ENCODE measurements at places on chromosomes 1 and 21.

DNA sequence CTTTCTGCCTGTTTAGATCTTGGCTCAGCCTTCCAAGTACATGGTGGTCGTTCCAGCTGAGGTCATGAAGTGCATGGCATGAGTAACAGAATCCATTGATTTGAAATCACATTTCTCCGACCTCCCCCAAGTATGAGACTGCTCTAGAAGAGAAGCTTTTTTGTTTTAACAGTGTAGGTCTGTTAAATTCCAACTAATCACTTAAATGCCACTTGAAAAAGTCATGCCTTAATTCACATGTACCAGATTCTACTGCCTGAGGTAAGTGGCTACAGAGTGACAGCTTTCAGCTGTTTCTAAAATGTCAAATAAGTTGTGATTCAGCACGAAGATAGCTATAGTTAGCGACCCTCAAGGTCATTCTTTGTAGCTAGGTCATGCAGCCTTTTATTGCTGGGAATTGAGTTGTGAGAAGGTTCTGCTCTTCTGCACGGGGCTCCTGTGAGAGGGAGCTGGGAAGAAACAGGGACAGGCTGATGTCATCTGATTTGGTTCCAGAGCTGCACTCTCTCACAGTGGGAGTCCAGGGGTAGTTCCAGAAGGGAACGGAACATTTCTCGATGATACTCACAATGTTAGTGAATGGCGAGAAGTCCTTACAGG is 112.7 kb downstream of the VPS13D start:
- H3K4me3 ChIP-seq = no peak overlapping the region
- no peak overlapping the region for H3K27ac ChIP-seq
- H3K27me3 ChIP-seq = no peaks in the 10 kb centered on the region
- H3K4me1 ChIP-seq = no peaks in the 10 kb centered on the region
- H3K36me3 ChIP-seq = 0 out of 2 replicates have a peak, but pooled peaks cover 9% of the 10 kb centered on the region

- H3K27me3 ChIP-seq = 0 out of 2 replicates have a peak, but pooled peaks cover 14% of the 10 kb centered on the region
- H3K27ac ChIP-seq = no peak overlapping the region
- H3K4me3 ChIP-seq = no peak overlapping the region
- H3K4me1 ChIP-seq = no peaks in the 10 kb centered on the region
Measured at GRCh38 chr1:34681480-34682451, 73.1 kb upstream of the GJB5 start.

GRCh38 chr1:183645531-183645930 is 7.6 kb downstream of the APOBEC4 start:
- no peak overlapping the region for H3K27ac ChIP-seq
- H3K27me3 ChIP-seq = no peaks in the 10 kb centered on the region
- no peaks in the 10 kb centered on the region for H3K4me1 ChIP-seq
- no peak for DNase-seq
- no peak overlapping the region for H3K4me3 ChIP-seq

DNA sequence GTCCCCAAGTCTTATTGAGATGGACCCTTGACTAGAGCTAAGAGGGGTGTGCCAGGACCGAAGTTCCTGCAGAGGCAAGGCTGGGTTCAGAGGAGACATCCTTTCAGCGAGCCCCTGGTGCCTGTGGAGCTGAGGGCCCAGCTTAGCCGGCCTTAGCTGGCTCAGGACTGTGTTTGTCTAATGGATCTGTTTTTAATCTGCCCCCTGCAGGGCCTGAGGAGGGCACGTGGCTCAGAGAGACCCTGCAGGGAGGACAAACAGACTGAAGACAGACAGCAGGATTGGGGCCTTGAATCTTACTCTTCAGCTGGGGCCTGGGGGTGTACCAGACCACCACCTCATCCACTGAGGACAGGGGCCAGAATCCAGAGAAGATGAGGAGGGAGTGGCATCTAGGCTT is 1.6 kb downstream of the CRABP2 start:
- no peak overlapping the region for H3K27ac ChIP-seq
- no peak for DNase-seq
- peaks cover 25% of the 10 kb centered on the region for H3K4me1 ChIP-seq
- H3K36me3 ChIP-seq = no peaks in the 10 kb centered on the region
- peak overlapping the region; percentile 79 for H3K4me3 ChIP-seq

GRCh38 chr1:64135462-64136223 is 67.8 kb upstream of the UBE2U start:
- H3K27me3 ChIP-seq = no peaks in the 10 kb centered on the region
- H3K4me1 ChIP-seq = peaks cover 38% of the 10 kb centered on the region
- H3K4me3 ChIP-seq = no peak overlapping the region
- DNase-seq = no peak
- H3K36me3 ChIP-seq = peaks cover 9% of the 10 kb centered on the region

- no peak for DNase-seq
- H3K4me3 ChIP-seq = no peak overlapping the region
- H3K4me1 ChIP-seq = peaks cover under 1% of the 10 kb centered on the region
- no peak overlapping the region for H3K27ac ChIP-seq
- no peaks in the 10 kb centered on the region for H3K27me3 ChIP-seq
- H3K36me3 ChIP-seq = no peaks in the 10 kb centered on the region
Measured at GRCh38 chr1:168829876-168830275, 100.9 kb upstream of the DPT start.

- no peak for DNase-seq
- H3K27me3 ChIP-seq = no peaks in the 10 kb centered on the region
- peaks cover 21% of the 10 kb centered on the region for H3K4me1 ChIP-seq
- no peaks in the 10 kb centered on the region for H3K36me3 ChIP-seq
- no peak within 1 kb of the TSS for H3K27ac ChIP-seq
Measured at GRCh38 chr1:117001254-117001927, at the start of gene CD101. Gene CD101 (plus strand): TSS chr1:117001760. CDS start chr1:117001818, 58 bp downstream.

DNA sequence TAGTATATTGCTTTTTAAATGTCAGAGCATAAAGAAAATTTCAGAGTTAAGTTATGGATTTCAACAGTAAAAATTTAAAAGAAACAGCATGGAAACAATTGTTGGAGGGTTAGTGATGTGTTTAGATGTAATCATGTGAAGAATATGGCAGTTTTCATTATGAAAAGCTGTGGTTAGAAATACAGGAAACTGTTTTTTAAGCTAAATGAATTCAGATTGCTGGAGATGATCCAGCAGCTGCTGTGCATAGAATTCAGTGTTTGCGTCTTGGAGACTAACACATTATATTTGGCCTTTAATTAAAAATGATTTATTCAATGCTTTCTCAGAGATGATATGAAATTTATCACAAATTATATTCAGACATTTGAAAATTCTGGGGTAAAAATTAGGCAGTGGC is 273.6 kb upstream of the LRRC7 start:
- no peak overlapping the region for H3K4me3 ChIP-seq
- no peaks in the 10 kb centered on the region for H3K27me3 ChIP-seq
- DNase-seq = no peak
- no peaks in the 10 kb centered on the region for H3K36me3 ChIP-seq
- no peaks in the 10 kb centered on the region for H3K4me1 ChIP-seq
- no peak overlapping the region for H3K27ac ChIP-seq

DNA sequence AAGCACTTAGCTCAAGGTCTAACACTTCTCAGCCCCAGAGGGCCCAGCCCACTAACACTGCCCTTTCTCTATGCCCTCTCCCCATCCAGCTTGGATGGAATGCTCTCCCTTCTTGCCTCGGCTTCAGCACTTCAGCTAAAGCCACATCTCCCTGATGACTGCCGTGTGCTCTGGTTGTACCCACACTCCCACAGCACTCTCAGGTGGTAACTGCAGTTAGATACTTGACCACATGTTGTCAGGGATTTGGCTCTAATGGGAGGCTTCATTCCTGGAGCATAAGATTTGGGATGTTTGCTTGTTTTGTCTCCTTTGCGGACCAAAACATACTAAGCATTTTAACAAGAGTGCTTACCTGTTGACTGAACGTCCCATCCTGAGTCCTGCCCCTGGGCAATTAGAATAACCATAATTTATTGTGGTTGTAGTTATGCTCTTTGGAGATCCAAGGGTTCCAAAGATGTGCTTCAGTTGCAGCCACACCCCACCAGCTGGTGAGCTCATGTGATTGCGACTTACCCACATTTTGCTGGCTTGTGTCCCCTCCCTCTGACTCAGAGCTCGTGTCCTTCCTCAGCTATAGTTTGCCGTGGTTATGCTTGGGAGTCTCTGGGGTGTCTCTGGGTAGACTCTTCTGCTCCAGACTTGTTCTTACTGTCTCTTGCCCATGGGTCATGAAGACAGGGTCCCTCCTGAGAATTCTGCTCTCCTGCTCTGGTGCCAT is 7.7 kb upstream of the SLC26A9 start:
- peaks cover 32% of the 10 kb centered on the region for H3K4me1 ChIP-seq
- 0 out of 2 replicates have a peak, but pooled peaks cover under 1% of the 10 kb centered on the region for H3K27me3 ChIP-seq
- H3K27ac ChIP-seq = no peak overlapping the region
- H3K36me3 ChIP-seq = no peaks in the 10 kb centered on the region

DNA sequence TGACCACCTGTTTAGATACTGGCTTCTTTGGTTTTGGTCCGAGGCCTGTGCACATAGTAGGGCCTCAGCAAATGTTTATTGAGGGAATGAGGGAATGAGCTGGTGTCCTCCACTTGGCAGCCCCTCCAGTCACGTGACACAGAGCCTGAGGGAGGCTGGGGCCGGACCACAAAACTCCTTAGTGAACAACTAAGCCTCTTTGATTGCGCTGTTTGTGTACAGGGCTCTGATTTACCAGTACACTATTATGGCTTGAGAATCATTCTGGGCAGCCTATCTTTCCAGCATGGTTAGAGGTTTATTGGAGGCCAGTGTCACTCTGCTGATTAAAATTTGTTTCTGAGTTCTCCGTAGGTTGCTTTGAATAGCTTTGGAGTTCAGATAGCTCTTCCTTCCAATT is 10.2 kb upstream of the LRRN2 start:
- no peaks in the 10 kb centered on the region for H3K27me3 ChIP-seq
- H3K4me3 ChIP-seq = no peak overlapping the region
- no peaks in the 10 kb centered on the region for H3K36me3 ChIP-seq
- H3K4me1 ChIP-seq = no peaks in the 10 kb centered on the region
- no peak for DNase-seq

DNA sequence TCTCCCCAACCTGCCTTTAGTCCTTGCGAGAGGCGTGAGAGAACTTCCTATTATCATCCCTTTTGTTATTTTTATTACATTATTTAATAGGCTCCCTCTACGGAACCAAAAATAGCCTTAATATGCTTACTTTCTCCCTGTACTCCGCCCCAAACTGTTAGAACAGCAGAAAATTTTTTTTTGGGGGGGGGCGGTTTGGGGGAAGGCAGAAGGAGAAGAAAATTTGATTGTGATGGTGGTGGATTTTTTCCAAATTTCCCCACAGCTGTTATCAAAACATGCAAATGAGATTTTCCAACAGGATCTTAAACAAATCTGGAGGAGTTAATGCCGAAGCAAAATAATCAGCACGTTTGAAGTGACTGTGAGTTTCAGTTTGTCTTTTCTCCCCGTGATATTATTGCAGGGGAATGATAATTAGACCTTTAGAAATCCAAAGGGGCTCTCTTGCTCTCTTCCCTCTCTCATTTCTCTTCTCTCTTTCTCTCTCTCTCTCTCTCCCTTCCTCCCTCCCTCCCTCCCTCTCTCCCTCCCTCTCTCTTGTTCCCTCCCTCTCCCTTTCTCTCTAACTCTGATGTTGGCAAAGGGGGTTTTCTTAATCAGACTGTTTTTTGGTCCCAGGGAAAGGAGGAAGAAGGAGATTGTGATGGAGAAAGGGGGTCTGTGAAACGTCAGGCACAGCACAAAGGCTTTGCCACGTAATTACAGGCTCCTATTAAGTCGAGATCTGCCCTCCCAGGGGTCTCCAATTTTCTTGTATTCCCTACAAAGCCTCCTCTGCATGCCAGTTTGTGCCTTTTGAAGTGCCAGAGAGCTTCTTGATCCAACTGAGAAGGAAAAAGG is 1.1 kb upstream of the PRRX1 start:
- no peak overlapping the region for H3K27ac ChIP-seq
- H3K4me3 ChIP-seq = peak overlapping the region; percentile 21
- DNase-seq = no peak
- H3K4me1 ChIP-seq = no peaks in the 10 kb centered on the region
- H3K36me3 ChIP-seq = no peaks in the 10 kb centered on the region
- H3K27me3 ChIP-seq = peaks cover 8% of the 10 kb centered on the region

DNA sequence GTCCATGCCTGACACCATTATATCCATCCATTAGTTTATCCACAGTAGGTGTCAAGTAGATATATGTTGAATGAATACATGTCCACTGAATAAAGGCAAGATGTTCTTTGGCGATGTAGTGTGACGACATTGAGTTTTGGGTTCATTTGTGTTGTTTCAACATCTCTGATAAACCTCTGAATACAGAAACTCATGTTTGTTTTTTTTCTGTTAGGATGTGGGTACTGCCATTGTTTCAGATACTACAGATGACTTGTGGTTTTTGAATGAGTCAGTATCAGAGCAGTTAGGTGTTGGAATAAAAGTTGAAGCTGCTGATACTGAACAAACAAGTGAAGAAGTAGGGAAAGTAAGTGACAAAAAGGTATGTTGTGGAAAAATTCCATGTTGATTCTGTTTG is 28.1 kb downstream of the MDM4 start:
- DNase-seq = no peak
- H3K27me3 ChIP-seq = no peaks in the 10 kb centered on the region
- H3K4me1 ChIP-seq = no peaks in the 10 kb centered on the region
- no peak overlapping the region for H3K4me3 ChIP-seq
- peaks cover 81% of the 10 kb centered on the region for H3K36me3 ChIP-seq
- H3K27ac ChIP-seq = no peak overlapping the region

DNA sequence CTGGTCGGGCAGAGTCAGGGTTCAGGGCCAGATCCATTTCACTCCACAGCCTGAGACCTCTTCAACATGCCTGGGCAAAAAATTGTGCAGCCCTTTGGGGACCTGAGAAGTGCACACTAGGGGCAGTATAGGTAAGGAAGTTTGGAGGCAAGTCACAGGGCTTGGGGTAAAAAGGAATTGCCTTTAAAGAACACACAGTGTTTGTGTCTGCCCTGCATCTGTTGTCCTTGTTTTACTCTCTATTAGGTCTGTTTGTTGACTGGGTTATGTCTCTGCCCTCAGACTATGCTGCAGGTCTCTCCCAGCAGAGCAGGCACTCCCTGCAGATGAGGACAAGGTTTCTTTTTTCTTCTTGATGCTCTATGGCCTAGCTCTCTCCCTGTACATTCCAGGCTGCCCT is 22.0 kb downstream of the LDLRAD2 start:
- H3K4me3 ChIP-seq = no peak overlapping the region
- no peaks in the 10 kb centered on the region for H3K4me1 ChIP-seq
- no peaks in the 10 kb centered on the region for H3K27me3 ChIP-seq

GRCh38 chr1:183304440-183305107 is 113.6 kb downstream of the NMNAT2 start:
- no peaks in the 10 kb centered on the region for H3K27me3 ChIP-seq
- no peaks in the 10 kb centered on the region for H3K36me3 ChIP-seq
- peaks cover 37% of the 10 kb centered on the region for H3K4me1 ChIP-seq
- peak; percentile 43 for DNase-seq
- H3K4me3 ChIP-seq = no peak overlapping the region

All from PC-9 (cell line).